Caki2 (cell line): ENCODE measurements at places on chromosomes 1 and 21. TPM values are rescaled to one million over a fixed set of nuclear protein-coding genes. Genes with fewer than 3 reads are reported as not detected.

Gene SPATA6
- total RNA-seq, result 1.9 and 2.9 TPM in 2 replicates

Gene UFC1
- 189 and 204 TPM in 2 replicates for total RNA-seq

Gene SFN
- 211 and 262 TPM in 2 replicates for total RNA-seq

Gene AKIRIN1
- total RNA-seq, result 8.5 and 38.0 TPM in 2 replicates

Gene ADAM30
- total RNA-seq, result not detected in 2 replicates

Gene MMP23B
- not detected in 2 replicates for total RNA-seq

DNA sequence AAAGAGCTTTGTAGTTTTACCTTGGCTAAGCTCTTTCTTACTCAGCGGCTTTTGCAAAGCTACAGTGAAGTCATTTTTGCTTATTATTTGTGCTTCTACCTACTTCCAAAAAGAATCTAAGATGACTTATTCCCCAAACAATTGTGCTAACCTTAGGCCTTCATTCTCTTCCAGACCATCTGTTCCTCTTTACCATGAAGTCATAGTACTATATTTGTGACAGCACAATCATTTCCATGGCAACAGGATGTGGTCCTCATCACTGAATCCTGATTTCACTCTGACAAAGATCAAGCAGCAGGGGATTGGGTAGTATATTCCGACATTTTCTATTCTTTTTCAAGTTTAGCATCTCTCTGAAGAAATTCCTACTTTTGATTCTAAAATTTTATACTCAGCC, 24.8 kb upstream of the NMNAT2 start:
- DNase-seq, result no peak

DNA sequence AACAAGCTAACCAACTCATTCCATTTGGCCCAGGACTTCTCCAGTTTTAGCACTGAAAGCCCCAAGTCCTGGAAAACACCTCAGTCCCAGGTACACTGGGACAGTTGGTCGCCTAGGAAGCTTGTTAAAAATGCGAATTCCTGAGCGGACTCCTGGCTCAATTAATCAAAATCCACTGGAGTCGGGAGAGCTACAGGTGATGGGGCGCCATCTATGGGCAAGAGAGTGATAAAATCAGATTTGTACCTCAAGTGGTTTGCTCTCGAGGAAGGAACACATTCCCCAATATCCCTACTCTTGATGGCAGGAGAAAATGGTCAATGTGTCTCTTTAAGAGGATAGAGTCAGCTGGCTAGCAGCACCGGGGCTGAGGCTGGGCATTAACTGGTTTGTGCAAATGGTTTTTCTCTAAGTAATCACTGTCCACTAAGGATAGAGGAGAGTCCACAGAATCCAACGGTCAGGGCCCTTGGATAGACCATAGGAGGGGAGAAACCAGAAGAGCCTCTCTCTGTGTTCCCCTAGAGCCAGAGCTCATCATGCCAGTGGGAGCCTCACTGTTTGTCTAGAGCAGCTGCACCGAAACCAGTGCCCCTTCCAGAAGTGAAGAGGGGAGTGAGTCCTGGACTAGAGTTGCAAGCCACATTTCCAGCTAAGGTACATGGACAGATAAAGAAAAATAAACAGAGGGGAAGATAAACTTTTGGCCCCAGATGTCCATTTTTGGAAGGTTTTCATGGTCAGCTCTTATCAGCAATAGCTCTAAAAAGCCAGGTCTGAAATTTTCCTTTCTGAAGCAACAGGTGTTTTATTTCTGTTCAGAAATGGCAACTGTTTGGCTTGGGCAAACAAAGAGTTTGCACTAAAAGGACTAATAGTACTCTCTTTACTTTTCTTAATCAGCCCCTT, 148.5 kb downstream of the TENT5C start:
- DNase-seq, result peak; percentile 27

GRCh38 chr21:42414928-42415769, 11.4 kb downstream of the UBASH3A start:
- DNase-seq, result peak; percentile 87

DNA sequence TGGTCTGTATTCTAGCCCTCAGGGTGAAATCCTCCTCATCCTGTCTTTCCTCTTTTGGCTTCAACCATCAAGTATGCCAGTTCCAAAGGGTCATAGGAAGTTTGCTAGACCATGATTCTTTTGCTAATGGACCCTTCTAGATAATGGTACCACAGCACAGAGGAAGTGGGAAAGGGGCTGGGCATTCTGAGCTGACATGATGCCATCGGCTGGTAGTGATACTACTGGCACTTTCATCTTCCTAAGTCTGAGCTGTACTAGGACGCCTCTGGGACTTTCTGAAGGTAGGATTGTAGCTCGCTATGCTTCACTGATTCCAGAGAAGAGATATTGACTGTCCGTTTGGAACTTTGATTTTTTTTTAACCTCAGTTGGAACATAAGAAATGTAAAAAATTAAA, 11.4 kb downstream of the FASLG start:
- DNase-seq, result no peak

GRCh38 chr21:15669247-15669646, 60.5 kb upstream of the USP25 start:
- no peak for DNase-seq

DNA sequence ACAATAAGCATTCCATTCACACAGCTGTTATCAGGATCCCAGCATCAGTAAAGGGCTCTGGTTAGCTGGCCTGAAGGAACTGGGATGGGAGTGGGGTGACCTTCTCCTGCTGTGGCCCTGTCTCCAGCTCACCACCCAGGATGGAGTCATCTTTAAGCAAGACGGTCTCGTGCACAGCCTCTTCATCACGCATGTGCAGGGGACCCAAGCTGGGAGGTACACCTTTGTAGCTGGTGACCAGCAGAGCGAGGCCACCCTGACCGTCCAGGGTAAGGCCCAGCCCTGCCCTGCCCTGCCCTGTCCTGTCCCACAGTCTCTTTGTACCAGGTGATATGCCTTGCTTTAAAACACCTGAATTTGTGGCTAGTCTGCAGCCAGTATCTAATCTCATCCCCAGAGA, 24.3 kb downstream of the IGFN1 start:
- DNase-seq, result no peak

GRCh38 chr21:31265366-31266013, 78.6 kb downstream of the TIAM1 start:
- DNase-seq, result no peak

DNA sequence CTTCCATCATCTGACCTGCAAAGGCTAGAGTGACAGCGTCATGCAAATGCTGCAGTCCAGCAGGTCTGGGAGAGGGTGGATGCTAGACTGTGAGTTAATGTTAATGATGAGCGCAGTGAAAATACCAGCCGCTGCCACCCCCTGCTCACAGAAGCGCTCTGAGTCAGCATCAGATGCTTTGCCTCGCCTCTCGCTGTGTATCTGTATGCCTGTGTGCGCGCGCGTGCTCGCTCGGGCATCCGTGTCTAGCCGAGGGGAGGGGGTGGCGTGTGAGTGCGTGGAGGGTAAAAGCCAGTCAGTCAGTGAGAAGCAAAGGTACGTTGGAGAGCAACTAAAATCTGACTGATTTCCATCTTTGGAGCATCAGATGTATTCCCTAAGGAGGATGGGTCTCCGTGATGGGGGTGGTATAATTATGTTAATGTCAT, 858.7 kb downstream of the USP25 start:
- DNase-seq, result peak; percentile 93

- peak; percentile 33 for DNase-seq
These were observed 60.8 kb upstream of the PGD start for GRCh38 chr1:10338047-10338446.

GRCh38 chr1:183837062-183837461, 32.1 kb downstream of the RGL1 start:
- no peak for DNase-seq

- no peak for DNase-seq
These were observed 65.8 kb downstream of the USP25 start for GRCh38 chr21:15795533-15795932.

DNA sequence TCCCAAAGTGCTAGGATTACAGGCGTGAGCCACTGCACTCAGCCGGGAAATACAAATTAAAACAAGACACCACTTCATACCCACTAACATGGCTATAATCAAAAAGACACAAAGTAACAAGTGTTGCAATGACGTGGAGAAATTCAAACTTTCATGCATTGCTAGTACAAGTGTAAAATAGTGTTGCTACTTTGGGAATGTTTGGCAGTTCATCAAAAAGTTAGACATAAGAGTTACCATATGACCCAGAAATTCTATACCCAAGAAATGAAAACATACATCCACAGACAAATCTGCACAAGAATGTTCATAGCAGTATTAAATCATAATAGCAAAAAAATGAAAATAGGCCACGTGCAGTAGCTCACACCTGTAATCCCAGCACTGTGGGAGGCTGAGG, 16.4 kb downstream of the FOXJ3 start:
- no peak for DNase-seq

- DNase-seq, result no peak
These were observed 203.2 kb downstream of the HIVEP3 start for GRCh38 chr1:41715441-41716095.
